Upper lobe of right lung (tissue), 1 donor: ENCODE measurements at places on chromosomes 6 and 20. TPM values are rescaled to one million over a fixed set of nuclear protein-coding genes. Genes with fewer than 3 reads are reported as not detected.

DNA sequence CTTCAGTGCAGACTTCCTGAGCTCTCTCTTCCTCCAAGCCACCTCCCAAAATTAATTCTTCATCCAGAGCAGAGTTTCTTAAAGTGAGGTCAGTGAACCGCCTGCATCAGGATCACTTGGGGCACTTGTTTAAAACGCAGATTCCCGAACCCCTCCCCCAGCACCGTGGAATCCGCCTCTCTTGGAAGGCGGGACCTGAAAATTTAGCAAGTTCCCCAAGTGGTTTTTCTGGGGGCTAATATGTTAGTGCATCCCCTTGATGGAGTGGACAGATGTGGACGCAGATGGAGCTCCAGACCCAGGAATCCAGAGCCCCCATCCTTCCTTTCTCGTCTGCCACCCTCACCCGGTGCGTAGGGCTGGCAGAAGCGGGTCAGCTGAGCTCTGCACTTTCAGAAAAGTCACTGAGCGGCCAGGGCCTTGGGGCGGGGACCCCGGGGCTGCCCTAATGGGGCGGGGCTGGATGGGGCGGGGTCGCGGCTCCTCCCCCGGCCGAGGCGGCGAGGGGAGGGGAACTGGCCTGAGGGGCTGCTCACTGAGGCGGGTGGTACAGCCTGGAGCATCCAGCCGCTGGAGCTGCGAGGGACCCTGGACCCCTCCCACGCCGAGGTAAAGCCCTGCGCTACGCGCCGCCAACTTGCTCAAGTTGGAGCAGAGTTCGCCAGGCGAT is at the start of the genes DEFB124 and REM1:
Gene DEFB124, minus strand, starts transcription at position 370 of the 670 bp plus-strand sequence. CDS start 2,114 bp downstream, outside the sequence.
Gene REM1, plus strand, starts transcription at position 531 of the 670 bp plus-strand sequence. CDS start 1,158 bp downstream, outside the sequence.
- peaks cover 14% of the 10 kb centered on the region for H3K4me1 ChIP-seq
- no peaks in the 10 kb centered on the region for H3K36me3 ChIP-seq
- H3K4me3 ChIP-seq, result peak within 1 kb of the TSS; percentile 57
- peak within 1 kb of the TSS; percentile 42 for H3K27ac ChIP-seq
- peak; percentile 64 for DNase-seq

- no peak overlapping the region for H3K27ac ChIP-seq
- DNase-seq, result no peak
- H3K27me3 ChIP-seq, result no peaks in the 10 kb centered on the region
- H3K4me3 ChIP-seq, result no peak overlapping the region
Observed at GRCh38 chr6:106347219-106347618, 13.3 kb upstream of the CRYBG1 start.

GRCh38 chr6:142856624-142857232 is 88.2 kb downstream of the HIVEP2 start:
- no peak for DNase-seq
- H3K27me3 ChIP-seq, result no peaks in the 10 kb centered on the region
- peak overlapping the region; percentile 19 for H3K27ac ChIP-seq
- H3K4me1 ChIP-seq, result peaks cover 8% of the 10 kb centered on the region

- no peaks in the 10 kb centered on the region for H3K27me3 ChIP-seq
- H3K4me3 ChIP-seq, result no peak overlapping the region
- DNase-seq, result no peak
- peaks cover 4% of the 10 kb centered on the region for H3K4me1 ChIP-seq
- H3K36me3 ChIP-seq, result no peaks in the 10 kb centered on the region
- no peak overlapping the region for H3K27ac ChIP-seq
Observed at GRCh38 chr6:165762876-165763275, 99.8 kb upstream of the PDE10A start.

DNA sequence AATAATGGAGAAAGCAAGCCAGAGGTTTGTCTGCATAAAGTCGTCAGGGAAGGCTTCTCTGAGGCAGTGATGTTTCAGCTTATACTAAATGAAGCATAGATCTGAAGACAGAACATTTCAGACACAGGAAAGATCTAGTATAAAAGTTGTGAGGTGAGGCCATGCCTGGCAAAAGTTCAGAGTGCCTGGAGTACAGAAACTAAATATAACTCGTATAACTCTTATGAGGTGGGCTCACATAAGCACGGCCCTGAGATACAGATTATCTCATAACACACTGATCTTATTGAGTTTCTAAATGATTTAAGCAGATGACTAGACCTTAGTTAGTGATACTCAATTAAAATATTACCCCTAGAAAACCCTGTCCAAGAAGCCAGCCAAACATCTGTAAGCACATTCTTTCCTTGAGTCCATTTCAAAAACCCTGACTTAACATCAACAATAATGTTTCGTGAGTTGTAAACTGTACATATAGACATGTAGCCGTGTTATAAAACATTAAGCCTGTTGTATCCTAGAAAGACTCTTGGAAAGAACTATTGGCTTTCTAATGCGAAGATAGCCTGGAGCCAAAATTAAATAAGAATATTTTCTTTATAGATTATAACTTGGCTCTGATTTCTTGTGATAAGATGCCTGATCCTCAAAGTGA is 667.6 kb downstream of the TENT5A start:
- no peak overlapping the region for H3K4me3 ChIP-seq
- no peak overlapping the region for H3K27ac ChIP-seq
- no peak for DNase-seq
- H3K36me3 ChIP-seq, result no peaks in the 10 kb centered on the region
- no peaks in the 10 kb centered on the region for H3K4me1 ChIP-seq
- no peaks in the 10 kb centered on the region for H3K27me3 ChIP-seq

DNA sequence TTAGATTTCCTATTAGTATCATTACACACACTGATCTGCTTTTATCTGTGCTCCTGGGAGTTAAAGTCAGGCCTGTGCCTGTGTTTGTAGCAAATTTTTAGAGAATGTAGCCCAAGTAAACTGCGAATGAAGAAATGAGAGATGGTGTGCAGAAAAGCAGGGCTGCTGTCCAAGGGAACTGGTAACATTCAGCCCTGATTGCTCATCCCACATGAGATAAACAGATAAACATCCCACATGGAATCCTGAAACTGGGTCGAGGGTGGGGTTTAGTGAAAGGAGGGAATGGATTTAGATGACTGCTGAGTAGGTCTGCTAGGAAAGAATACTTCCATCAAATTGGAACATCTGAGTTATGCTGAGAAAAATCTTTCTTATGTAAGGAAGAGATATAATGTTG is 69.1 kb downstream of the GRIK2 start:
- no peaks in the 10 kb centered on the region for H3K4me1 ChIP-seq
- H3K27ac ChIP-seq, result no peak overlapping the region
- H3K36me3 ChIP-seq, result no peaks in the 10 kb centered on the region
- H3K4me3 ChIP-seq, result no peak overlapping the region

DNA sequence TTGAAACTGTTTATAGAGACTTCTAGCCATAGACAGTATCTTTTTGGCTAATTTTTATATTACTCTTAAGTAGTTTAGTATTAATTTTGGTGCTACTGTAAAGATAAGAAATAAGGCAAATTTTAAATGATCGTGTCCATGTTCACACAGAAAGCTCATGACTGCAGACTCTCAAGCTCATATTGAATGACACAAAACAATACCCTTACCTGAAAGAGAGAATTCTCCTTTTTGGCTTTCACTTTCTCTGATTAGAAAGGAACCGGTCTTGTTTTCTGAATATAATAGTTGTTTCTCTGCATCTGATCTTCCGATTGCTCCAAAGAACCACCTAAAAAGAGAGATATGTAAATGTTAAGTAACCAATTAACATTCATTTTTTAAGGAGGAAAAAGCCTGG is 57.0 kb downstream of the FRK start:
- H3K36me3 ChIP-seq, result no peaks in the 10 kb centered on the region
- H3K27me3 ChIP-seq, result no peaks in the 10 kb centered on the region
- H3K4me1 ChIP-seq, result peaks cover 4% of the 10 kb centered on the region
- no peak overlapping the region for H3K27ac ChIP-seq
- H3K4me3 ChIP-seq, result no peak overlapping the region

DNA sequence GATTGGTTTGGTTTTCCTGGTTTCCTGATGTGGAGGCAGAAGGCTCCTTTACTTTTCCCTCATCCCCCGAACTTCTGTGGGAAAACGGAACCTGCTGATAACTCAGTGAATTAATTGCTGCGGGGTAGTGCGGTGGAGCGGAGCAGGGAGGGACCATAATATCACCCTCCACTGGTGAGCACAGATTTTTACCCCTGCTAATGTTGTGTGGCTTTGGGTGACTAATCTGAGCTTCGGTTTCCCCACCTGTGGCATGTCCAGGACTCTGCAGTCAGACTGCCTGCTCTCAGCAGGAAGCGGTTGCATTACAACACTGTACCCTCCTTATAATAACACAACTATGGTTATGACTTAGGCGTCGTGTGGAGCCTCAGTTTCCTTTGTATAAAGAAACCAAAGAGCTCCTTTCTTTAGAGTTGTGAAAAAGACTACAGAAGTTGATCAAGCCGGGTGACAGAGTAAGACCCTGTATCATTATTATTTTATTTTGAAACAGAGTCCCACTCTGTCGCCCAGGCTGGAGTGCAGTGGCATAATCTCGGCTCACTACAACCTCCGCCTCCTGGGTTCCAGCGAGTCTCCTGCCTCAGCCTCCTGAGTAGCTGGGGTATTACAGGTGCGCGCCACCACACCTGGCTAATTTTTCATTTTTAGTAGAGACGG is 2.2 kb upstream of the ID1 start:
- peaks cover 14% of the 10 kb centered on the region for H3K4me1 ChIP-seq
- no peak for DNase-seq
- H3K4me3 ChIP-seq, result no peak overlapping the region
- no peaks in the 10 kb centered on the region for H3K27me3 ChIP-seq

DNA sequence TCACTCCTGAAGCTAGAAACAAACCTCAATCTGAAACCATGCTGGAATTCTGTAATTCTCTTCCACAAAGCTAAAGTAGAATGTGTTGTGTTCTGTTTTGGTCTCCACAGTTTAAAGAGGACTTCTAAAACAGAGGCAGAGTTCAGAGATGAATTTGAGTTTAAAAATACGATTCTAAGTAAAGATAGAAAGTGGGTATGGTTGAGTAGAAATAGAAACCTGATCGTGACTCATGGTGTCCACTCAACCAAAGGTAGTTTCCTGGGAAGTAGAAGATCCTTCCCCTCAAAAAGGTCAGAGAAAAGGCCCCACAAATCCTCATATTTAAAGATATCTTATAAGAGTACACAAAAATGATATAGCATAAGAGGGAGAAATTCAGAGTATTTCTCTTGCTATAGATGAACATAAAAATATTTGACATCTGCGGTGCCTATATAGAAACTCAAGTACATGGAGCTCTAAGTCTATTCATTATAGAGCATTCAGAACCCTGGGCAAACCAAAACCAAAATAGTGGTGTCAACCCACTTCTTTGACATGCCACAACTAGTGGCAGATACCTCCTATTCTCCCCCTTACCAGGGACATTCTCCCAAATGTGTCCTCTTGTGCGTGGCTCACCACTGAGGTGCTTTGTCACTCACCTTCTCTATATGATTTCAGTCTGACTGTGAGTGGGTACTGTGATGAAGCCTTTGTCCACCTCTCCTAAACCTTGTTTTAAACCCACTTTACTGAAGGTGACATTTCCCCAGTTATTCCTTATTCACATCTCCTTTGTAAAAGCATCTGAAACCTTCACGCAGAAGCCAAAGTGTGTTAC is 84.5 kb downstream of the PLCB1 start:
- no peaks in the 10 kb centered on the region for H3K27me3 ChIP-seq
- H3K36me3 ChIP-seq, result no peaks in the 10 kb centered on the region
- H3K27ac ChIP-seq, result no peak overlapping the region
- no peak for DNase-seq
- H3K4me1 ChIP-seq, result no peaks in the 10 kb centered on the region

DNA sequence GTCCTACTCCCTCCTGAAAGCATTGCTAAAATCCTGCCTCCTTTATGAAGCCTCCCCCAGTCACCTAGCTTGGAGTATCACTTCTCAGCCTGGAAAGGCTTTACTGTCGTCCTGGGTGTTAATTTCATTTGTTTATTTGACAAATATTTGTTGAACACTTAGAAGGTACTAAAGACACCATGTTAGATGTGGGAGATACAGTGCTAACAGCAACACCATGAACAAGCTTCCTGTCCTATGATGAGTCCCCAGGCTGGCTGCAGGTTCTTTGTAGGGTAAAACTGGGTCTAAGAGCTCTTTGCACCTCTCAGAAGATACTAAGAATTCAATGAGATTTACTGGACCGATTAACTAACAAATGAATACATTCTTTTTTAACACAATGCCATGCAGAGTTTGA is 109.2 kb upstream of the TMEM170B start:
- no peaks in the 10 kb centered on the region for H3K36me3 ChIP-seq
- peaks cover 77% of the 10 kb centered on the region for H3K4me1 ChIP-seq
- H3K27ac ChIP-seq, result peak overlapping the region; percentile 78
- no peaks in the 10 kb centered on the region for H3K27me3 ChIP-seq
- DNase-seq, result no peak

DNA sequence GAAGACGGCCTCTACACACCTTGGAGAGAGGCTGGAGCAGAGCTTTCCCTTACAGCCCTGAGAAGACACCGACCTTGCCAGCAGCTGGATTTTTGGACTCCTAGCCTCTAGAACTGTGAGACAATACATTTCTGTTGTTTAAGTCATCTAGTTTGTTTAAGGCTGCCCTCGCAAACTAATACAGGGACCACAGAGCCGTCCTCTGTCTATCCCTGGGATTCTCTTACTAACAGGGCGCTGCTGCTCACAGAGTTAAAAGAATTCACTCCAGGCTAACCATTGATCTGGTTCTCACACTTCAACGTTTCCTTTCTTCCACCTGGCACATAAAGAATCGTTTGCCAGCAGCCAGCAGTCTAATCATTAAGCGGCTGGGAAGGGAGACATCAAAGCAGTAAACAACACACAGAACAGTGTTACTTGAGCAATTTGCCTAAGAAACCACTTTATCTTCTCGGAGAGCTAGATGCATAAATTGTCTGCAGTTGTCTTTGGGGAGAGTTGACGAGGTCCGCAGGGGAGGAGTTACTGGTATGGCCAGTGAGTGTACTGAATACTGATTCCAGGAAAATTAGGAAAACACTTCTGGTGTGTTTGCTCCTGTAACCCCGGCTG is 103.5 kb upstream of the AKAP12 start:
- H3K27me3 ChIP-seq, result no peaks in the 10 kb centered on the region
- H3K27ac ChIP-seq, result no peak overlapping the region
- no peak overlapping the region for H3K4me3 ChIP-seq
- peaks cover under 1% of the 10 kb centered on the region for H3K4me1 ChIP-seq
- DNase-seq, result no peak

- peaks cover 12% of the 10 kb centered on the region for H3K4me1 ChIP-seq
- DNase-seq, result no peak
- H3K36me3 ChIP-seq, result no peaks in the 10 kb centered on the region
- H3K27me3 ChIP-seq, result no peaks in the 10 kb centered on the region
- peak overlapping the region; percentile 52 for H3K4me3 ChIP-seq
- H3K27ac ChIP-seq, result no peak overlapping the region
Observed at GRCh38 chr6:37784585-37784967, 35.0 kb upstream of the ZFAND3 start.

GRCh38 chr6:105500693-105501092 is 97.8 kb upstream of the PREP start:
- no peaks in the 10 kb centered on the region for H3K27me3 ChIP-seq
- no peaks in the 10 kb centered on the region for H3K4me1 ChIP-seq
- DNase-seq, result no peak
- H3K4me3 ChIP-seq, result no peak overlapping the region
- H3K27ac ChIP-seq, result no peak overlapping the region
- no peaks in the 10 kb centered on the region for H3K36me3 ChIP-seq

Gene PNPLA1
- 0.35 TPM for total RNA-seq

Gene DPPA5
- not detected for total RNA-seq

Gene NT5E
- total RNA-seq, result 15.3 TPM

Gene BCAS4
- total RNA-seq, result 4.3 TPM

Gene MYCT1
- 23.5 TPM for total RNA-seq

Gene TMX4
- 45.0 TPM for total RNA-seq

Gene SYCP2L
- 0.58 TPM for total RNA-seq

Gene SLC17A4
- total RNA-seq, result not detected
